ENCODE measurements at places on chromosomes 3 and 15. TPM values are rescaled to one million over a fixed set of nuclear protein-coding genes. Genes with fewer than 3 reads are reported as not detected.

The SCN5A gene
- total RNA-seq = 0.45 TPM

DNA sequence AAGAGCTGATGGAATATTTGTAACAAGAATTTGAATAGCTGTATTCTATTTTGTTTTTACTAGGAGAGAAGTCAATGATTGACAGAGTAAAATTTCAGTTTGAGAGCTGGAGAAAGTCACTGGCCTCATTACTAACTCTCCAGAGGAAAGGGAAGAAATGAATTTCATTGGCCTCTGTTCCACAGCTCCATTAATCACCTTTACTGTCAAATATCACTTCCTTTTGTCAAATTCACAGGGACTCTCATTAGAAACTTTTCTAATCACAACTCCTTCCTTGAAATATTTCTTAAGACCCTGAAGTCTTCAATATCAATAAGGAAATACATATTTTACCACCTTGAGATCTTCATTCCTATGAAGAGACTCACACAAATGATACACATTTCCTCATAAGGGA is 379.9 kb upstream of the RASGRP1 start:
- no peak overlapping the region for H3K4me3 ChIP-seq
- no peaks in the 10 kb centered on the region for H3K4me1 ChIP-seq
- H3K27ac ChIP-seq = no peak overlapping the region
- H3K27me3 ChIP-seq = no peaks in the 10 kb centered on the region
- no peak for DNase-seq
- no peaks in the 10 kb centered on the region for H3K36me3 ChIP-seq

DNA sequence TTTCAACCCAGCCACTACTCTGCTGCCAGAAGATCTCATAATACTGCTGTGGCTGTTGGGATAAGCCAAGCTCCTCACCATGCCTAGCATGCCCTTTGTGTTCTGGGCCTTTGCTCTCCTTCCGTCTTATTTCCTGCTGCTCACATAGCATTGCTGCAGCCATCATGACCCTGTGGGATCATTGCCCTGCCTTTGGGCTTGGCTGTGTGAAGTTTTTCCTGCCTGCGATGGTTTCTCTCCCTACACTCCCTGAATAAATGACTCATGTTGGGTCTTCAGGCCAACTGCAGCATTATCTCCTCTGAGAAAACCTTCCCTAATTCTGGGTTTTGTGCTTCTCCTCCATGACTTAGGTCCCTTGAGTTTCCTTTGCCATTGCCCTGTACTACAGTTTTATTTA is 20.8 kb upstream of the TRA2B start:
- no peaks in the 10 kb centered on the region for H3K27me3 ChIP-seq
- no peak for DNase-seq
- H3K27ac ChIP-seq = no peak overlapping the region
- H3K4me1 ChIP-seq = no peaks in the 10 kb centered on the region
- H3K4me3 ChIP-seq = no peak overlapping the region
- H3K36me3 ChIP-seq = no peaks in the 10 kb centered on the region

DNA sequence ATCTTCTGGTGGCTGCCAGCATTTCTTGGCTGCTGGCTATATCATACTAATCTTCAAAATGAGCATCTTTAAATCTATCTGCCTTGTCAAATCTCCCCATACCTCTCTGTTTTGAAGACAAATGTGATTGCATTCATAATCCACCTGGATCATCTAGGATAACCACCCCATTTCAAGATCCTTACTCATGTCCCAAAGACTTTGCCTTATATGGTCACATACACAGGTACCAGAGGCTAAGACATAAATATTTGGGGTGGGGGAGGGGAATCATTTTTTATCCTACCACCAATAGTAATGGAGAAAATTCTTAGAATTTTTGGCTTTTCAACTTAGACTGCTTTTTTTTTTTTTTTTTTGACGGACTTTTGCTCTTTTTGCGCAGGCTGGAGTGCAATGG is 970.8 kb downstream of the PLOD2 start:
- H3K36me3 ChIP-seq = no peaks in the 10 kb centered on the region
- H3K27me3 ChIP-seq = no peaks in the 10 kb centered on the region
- no peaks in the 10 kb centered on the region for H3K4me1 ChIP-seq

- no peak for DNase-seq
- H3K36me3 ChIP-seq = no peaks in the 10 kb centered on the region
- no peak overlapping the region for H3K4me3 ChIP-seq
Measured at GRCh38 chr15:99969261-99969920, 236.2 kb upstream of the LYSMD4 start.

DNA sequence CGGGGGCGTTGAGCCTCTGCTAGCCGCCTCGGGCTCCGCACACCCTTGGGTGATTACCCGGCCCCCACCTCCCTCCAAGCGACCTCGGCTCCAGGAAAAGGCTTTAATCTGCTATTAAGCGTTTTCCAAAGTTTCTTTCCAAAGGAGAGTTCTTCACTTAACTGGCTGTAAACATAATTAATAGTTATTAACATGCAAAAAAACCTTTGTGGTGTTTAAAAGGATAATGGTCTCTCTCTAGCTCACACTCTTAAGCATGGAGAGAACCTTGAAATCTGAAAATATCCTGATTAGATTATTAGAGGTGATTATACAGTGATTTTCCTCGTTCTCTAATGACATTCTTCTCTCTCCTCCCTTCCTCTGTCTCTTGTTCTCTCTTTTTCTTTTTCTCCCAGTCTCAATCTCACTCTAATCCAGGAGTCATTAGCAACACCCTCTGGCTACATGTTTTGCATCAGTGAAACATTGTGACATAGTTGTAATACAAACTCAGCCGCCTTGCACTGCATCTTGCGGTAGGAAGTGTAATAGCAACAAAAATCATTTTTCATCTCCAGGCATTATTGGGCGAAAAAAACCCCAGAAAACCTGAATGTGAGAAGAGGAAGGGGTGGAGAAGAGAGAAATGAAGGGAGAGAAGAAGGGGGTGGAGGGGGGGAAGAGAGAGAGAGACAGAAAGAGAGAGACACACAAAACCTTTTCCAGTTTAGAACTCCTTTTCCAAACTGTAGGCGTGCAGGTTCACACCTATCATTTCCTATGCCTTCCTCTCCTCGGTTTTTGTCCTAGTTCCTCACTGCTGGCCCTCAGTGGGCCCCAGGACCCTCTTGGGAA is 24.4 kb downstream of the NR2F2 start:
- H3K27ac ChIP-seq = no peak overlapping the region
- peak overlapping the region; percentile 94 for H3K4me3 ChIP-seq
- H3K27me3 ChIP-seq = no peaks in the 10 kb centered on the region
- no peaks in the 10 kb centered on the region for H3K36me3 ChIP-seq
- DNase-seq = no peak

GRCh38 chr15:69818529-69818928 is 279.2 kb downstream of the TLE3 start:
- no peaks in the 10 kb centered on the region for H3K36me3 ChIP-seq
- no peaks in the 10 kb centered on the region for H3K4me1 ChIP-seq
- H3K27me3 ChIP-seq = no peaks in the 10 kb centered on the region

The AP3B2 gene
- total RNA-seq = 0.42 TPM

The ZMYND10 gene
- total RNA-seq = 0.96 TPM

The CFAP161 gene
- 0.84 TPM for total RNA-seq

The CCDC33 gene
- not detected for total RNA-seq

- no peak overlapping the region for H3K4me3 ChIP-seq
- DNase-seq = no peak
- H3K27ac ChIP-seq = no peak overlapping the region
- no peaks in the 10 kb centered on the region for H3K36me3 ChIP-seq
- H3K27me3 ChIP-seq = no peaks in the 10 kb centered on the region
Measured at GRCh38 chr3:31748281-31748932, 215.7 kb downstream of the STT3B start.

GRCh38 chr3:171986757-171987518 is 52.4 kb upstream of the FNDC3B start:
- H3K36me3 ChIP-seq = no peaks in the 10 kb centered on the region
- H3K27ac ChIP-seq = no peak overlapping the region
- DNase-seq = no peak
- no peak overlapping the region for H3K4me3 ChIP-seq

All from aorta (tissue), 5 donors.